ENCODE measurements at places on chromosomes 12 and 14.

DNA sequence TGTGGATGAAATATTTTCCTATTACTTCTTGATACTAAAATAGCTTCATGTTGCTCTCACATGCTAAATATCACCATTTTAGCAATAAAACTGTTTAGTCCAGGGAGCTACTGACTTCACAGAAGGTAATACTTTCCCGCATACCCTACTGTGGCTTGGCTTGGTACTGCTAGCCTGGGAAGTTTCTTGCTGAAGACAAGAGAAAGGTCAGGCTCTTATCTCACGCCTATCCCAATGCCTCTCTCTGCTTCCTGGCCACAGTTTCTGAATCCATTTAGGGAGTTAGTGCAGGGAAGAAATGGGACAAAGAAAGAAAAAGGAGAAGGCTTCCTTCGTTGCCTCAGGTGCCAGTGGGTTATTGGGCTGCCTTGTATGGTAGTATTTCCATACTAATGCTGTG lies 228.3 kb downstream of the MDGA2 start:
- DNase-seq = no peak

GRCh38 chr12:64729909-64730587 lies 29.2 kb downstream of the GNS start:
- DNase-seq = no peak

DNA sequence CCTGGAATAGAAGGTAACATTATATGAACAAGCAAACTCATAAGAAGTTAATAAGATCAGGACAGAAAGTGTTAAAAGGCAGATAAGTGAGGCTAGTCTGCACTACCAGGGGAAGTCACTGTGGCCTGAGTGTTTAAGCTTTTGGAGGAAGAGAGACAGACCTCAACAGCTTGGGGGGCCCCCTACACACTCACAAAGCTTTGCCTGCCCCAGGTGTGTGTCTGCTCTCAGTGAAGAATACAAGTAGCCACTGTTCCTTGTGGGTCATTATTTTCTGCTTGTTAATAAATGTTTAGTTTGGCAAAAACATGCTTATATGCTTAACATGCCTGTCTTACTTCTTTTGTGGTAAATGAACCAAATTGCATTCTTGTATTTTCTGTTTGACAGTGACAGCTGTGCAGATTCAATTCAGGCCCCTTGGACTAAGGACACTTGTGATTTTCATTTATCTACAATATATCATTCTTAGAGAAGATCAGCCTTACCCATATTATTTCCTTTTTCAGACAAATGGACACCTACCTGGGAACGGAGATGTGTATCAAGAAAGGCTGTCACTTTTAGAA lies 50.7 kb upstream of the C12orf71 start:
- DNase-seq = no peak

DNA sequence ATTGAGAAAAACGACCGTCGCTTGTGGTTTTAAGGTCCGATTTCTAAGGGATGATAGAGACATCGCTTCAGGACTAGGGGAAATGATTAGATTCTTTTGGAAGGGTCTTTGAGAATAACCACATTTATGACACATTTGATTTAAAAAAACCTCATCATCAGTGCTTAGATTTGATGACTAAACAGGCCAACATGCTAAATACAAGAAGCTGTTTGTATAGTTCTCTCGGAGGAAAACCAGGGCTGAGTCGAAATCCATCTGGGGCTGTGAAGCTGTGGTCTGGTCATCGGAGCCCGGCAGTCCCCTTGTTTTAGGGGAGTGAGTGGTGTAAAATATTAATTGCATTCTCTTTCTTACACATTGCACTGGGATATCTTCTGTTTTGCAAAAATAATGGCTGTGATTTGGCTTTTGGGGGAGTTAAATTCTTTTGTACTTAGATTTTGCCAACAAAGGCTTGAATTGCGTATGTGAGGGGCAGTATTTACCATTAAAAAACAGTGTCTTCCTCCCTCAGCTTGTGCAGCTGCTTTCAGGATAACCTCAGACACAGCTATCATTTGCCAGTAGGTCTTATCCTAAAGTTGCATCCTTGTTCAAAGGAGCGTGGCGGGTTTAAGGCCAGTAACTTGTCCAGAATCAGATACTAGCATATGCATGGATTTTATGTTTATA lies 550 bp downstream of the GNG2 start:
- no peak for DNase-seq

GRCh38 chr12:123902821-123903220 lies 69.8 kb downstream of the CCDC92 start:
- DNase-seq = no peak

- no peak for DNase-seq
Observed at GRCh38 chr14:20377171-20377570, 33.7 kb downstream of the PARP2 start.

DNA sequence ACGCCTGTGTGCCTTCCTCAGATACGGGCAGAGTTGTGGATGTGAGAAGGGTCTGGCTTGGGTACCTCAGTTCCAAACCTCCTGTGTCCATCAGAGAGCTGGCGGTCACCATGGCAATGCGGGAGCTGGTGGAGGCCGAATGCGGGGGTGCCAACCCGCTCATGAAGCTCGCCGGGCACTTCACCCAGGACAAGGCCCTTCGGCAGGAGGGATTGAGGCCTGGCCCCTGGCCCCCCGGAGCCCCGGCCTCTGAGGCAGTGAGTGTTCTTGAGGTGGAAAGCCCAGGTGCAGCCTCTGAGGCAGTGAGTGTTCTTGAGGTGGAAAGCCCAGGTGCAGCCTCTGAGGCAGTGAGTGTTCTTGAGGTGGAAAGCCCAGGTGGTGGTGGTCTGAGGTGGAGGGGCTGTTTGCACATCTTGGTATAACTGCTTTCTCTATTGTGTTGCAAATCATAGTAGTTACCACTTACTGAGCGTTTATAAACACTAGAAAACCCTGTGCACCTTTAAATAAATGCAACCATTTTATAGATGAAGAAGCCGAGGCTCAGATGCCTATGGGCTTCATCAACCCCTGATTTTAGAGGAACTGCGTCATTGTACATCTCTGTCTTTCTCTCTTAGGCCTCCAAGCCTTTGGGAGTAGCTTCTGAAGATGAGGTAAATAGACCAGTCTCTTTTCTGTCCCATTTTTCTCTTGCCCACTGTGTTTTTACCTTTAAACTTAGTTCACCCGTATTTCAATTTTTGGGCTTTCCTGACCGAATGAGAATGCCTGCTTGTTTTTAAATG lies 976 bp downstream of the PEX5 start:
- DNase-seq = no peak

DNA sequence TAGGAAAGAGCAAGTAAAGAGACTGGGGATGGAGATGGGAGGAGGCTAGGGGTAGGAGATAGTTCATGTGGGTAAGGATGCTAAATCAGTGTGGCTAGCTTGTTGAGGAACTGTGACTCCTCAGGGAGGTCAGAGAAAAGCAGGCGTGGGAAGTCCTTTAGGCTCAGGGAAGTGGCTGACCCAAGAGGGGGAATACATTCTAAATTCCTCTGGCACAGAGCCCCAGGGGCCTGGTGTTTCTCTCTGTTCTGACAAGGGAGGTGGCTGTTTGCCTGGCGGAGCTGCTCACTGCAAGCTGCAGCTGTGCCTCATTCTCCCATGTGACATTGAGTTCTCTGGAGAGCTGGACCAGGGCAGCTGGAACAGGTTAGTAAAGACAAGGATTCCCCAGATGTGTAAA lies 152.2 kb upstream of the SLC38A2 start:
- no peak for DNase-seq

DNA sequence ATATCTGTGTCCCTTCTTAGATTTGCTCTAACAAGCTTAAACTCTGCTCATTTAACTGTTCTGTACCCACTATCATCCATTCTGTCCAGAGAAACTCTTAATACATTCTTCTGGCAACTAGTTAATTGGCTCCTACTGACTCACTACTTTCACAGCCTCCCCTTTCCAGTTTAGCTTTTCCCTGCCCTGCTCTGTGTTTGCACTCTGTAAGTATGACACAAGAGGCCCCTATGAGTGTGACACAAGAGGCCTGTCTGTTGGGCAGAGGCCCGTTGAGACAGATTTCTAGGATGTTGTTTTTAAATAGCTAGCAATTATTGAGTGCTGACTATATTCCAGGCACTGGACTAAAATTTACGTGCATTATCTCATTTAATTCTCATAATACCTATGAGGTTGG lies 246.0 kb upstream of the DAAM1 start:
- DNase-seq = no peak

GRCh38 chr12:114864837-114865551 lies 181.0 kb upstream of the TBX3 start:
- no peak for DNase-seq

DNA sequence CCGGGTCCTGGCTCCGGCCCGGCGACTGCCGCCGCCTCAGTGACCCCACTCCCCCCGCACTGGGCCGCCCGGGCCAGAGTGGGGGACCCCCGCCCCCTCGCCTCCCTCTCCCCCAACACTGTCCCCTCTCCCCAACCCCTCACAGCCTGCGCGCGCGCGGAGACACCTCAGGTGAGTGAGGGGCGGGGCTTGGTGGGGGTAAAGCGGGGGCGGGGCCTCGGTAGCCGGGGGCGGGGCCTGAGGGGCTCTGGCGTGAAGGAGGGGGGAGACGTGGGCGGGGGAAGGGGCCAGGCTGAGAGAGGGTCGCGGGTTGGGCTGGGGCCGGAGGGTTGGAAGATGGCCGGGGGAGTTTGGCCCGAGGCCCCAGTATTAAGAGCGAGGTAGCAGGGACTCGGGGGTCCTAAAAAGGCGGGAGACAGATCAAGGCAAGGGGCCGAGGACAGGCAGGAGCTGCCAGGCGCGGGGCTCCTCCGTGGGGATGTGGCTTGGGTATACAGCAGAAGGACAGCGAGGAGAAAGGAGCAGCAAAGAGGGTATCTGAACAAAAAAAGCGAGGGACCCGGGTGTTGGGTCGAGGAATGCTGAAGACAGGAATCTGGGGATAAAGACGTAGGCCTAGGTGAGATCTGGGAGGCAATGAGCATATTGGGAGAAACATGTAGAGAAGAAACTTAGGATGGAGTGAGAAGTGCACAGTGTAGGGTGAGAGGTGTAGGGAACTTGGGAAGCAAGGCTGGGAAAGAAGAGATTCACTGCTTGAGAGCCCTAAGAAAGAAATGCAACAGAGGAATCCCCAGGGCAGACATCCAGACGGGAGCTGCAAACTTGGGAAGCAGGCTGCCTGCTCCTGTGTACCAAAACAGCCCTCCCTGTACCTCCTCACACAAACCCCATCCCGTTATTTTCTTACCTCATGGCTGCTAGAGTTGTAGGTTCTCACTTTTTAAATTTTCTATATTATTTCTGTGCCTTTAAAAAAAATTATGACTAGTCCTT lies 10.8 kb downstream of the SUOX start:
- no peak for DNase-seq

DNA sequence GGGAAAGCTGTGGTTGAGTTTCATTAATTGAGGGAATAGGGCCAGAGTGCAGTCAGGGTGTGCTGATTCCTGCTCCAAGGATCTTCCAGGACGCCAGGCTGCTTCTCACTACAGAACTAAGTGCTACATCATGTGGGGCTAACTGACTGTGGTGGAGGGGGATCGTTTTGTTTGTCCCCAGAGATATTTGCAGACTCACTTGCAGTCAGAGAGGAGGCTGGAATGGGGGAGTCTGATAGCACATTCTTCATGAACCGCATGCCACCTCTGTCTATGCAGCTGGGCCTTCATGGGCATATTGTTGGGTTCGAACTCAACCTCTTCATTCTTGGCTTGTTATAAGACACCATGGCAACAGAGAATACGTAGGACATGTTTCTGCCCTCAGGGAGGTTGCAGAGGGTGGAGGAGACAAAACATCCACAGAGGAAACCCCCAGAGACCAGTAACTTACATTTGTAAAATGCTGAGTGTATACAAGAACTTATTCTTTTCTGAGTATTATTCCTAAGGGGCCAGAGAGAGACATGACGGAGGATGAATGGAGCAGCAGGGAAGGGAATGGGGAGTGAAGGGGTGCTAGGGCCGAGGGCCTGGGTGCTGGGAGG lies 13.0 kb downstream of the KRT7 start:
- DNase-seq = no peak

- DNase-seq = no peak
Observed at GRCh38 chr12:121050725-121051124, 11.7 kb upstream of the OASL start.

Measured in AG09309 (cell line).